ENCODE measurements at places on chromosomes 3 and 15.

DNA sequence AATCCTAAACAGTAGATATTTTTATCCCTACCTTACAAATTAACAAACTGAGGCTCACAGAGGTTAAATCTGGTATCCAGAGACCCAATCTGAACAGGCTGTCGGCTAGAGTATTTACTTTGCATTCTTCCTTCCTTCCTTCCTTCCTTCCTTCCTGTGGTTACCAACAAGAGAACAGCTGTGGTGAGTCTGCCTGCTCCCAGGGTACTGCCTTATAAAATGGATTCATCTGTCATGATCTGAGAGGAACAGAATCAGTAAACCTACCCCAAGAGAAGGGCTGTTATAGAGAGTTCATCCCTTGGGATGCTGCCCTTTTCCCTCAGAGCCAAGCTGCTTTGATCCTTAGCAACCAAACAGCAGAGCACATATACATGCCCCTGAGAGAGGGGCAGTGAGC is 3.6 kb downstream of the GADL1 start:
- DNase-seq, result no peak

DNA sequence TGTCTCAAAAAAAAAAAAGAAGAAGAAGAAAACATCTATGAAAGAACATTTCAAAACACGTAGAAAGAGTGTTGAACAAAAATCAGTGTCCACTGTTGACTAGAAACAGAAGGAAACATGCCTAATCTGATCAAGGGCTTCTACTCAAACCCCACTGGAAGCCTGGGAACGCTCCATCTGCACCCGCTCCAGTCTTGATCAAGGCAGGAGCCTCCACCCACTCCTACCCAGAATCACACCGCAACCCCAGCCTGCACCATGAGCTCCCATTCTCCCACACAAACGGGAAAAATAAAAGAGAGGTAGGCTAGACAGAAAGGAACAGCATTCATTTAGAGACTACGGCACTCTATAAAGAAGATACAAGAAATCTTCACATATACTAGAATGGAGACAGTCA is 40.9 kb upstream of the OCA2 start:
- no peak for DNase-seq

- DNase-seq, result no peak
Observed at GRCh38 chr15:22861161-22861560, 22.7 kb downstream of the NIPA2 start.

DNA sequence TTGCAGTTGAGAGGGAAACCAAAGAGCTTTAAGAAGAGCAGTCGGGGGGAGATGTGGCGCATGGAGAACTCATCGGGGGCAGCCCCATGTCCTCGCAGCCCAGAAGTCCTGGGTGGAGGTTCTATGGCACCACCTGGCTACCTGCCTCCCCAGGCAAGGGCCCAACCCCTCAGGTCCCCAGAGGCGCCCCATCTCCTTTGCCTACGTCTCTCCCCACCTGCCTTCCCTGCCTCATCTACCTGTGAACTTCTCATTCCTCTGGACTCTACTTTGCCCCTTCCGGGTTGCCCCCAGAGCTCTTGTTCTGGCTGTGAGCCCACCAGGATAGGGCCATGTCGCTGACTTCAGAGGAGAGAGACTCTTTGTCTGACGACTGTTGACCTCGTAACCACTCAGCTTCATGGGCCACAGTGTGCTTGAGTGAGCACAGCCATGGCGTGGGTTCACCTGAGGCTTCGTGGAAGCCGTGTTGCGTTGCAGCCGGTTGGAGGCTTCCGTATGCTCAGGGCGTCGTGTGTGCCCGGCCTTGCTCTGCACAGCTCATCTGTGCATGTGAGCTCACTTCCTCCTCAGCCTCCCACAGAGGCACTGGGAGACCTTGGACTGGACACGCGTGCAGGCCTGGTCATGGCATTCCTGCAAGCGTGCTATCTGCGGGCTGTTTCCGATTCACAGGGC is 13.4 kb downstream of the APBA2 start:
- DNase-seq, result no peak

GRCh38 chr3:105274536-105274935 is 92.2 kb upstream of the ALCAM start:
- no peak for DNase-seq

DNA sequence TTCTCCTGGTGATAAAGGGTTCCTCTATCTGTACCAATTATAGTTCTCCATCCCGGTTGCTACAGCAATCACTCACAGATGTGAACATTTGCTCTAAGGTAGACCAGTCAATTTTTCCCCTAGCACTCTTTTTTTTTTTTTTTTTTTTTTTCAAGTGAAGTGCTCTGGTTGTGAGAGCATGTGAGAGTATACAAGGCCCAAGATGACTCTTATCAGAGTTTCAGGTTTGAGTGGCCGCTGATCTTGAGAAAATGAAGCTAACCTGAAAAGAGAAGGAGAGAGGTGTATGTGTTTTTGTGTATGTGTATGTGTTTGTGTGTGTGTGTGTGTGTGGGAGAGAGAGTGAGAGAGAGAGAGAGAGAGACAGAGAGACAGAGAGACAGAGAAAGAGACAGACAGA is 44.4 kb upstream of the OTOL1 start:
- DNase-seq, result no peak

DNA sequence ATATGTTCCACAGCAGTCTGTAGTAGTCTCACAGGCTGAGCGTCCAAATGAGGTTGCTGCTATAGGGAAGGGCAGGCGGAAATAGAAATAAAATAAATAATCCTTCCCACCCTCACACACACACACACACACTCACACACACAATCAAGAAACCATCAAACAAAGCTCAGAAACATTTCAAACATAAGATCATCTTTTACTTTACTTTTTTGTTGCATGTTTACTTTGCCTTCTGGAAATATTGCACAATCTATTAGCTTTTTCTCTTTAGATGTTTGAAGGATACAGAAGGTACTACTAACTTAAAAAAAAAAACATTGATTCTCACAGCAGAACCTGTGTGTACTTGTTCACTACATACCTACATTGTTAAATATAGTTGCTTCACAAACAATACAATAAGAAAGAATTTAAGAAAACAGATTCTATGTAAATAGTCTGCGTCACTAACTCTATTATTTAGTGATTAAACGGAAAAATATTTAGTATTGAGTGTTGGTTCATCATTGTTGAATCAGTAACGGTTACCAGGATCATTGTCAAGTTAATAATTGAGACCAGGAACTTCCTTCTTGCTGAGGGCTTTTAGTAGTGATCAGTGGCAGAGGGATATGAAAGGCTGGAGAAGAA is 20.5 kb downstream of the ALCAM start:
- DNase-seq, result no peak

DNA sequence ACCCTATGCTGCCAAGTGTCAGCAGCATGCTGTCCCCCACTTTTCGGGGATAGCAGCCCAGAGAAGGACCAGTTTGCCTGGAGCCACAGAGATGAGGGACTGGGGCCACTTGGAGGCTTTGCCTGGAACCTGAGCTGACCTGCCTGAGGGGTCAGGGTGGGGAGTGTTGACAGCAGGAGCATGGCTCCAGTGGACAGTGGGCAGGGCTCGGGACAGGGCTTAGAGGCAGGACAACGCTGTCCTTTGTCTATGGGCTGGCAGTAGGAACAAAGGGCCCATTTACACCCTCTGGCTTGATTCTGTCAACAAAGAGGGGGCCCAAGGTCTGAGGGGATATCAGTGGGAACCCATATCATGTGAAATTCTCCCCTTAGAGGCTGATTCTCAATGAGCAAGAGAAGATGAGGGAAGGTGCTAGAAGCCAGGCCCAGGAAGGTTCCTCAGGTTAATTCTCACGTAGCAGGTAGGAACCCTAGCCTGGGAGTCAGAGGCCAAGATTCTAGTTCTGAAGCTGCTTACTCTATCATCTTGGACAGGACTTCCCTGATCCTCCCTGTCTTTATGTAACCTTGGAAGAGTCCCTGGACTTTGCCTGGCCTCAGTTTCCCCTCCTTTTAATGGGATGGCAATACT is 29.7 kb upstream of the HHATL start:
- no peak for DNase-seq
